ENCODE measurements at places on chromosomes 13 and 19.

- no peak for DNase-seq
These were observed 995.9 kb downstream of the UQCRFS1 start for GRCh38 chr19:28217022-28217421.

DNA sequence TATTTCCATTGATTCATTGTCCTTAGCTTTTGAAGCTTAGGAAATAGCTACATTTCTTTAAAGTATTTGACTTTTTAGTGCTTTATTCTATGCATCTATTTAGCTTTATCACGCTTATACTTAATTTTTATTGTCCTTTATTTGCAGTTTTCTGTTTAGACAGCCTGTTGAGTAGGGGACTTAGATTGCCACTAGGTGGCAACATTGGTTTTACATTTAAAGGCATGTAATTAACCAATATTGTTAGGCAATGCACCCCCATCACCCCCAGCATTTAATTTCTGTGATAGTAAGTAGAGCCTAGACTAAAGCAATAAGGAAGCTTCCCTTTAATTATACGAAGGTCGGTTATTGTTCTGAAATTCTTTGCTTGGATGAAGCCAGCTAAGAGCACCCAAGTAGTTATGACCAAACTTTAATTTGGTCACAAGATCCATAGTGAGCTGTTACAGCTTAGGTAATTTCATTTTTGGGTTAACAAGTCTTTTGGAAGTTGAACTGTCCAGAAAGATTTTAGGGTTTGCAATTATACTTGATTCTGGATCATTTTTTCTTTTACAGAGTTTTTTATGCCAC, 36.5 kb downstream of the B3GLCT start:
- peak; percentile 53 for DNase-seq

DNA sequence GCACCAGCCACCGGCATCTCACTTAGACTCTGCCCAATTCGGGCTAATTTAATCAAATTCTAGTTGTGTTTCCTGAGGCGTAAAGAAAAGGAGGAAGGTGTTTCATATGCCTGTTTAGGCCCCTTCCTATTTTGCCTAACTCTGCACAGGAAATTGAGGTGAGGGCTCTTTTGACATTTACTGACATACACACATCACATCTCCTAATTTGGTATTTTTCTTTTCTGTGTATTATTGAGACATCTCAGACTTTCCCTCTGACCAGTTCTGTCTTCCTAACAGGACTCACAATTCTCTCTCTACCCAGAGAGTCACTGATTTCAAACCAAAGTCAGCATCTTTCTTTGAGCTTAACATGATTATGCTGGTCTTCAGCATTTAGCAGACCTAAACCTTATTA, 7.9 kb downstream of the CEACAM3 start:
- no peak for DNase-seq

DNA sequence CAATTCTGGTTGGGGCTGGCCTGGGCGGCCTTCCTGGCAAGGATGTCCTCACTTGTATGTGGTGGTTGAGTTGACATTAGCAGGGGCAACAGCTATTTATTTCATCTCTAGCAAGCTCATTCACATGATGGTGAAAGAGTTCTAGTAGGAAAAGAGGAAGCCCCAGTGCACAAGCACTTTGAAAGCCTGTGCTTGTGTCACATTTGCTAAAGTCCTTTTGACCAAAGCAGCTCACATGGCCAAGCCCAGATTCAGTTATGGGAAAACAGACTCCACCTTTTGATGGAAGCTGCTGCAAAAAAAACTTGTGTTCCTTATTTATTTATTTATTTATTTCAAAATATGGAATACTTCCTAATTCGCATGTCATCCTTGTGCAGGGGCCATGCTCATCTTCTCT, 17.2 kb downstream of the GTF2F2 start:
- DNase-seq: no peak

GRCh38 chr13:20231839-20232555, at the start of gene GJB6:
Gene GJB6 (minus strand): TSS chr13:20232319. CDS start chr13:20223480, 8,839 bp downstream.
- DNase-seq: no peak

DNA sequence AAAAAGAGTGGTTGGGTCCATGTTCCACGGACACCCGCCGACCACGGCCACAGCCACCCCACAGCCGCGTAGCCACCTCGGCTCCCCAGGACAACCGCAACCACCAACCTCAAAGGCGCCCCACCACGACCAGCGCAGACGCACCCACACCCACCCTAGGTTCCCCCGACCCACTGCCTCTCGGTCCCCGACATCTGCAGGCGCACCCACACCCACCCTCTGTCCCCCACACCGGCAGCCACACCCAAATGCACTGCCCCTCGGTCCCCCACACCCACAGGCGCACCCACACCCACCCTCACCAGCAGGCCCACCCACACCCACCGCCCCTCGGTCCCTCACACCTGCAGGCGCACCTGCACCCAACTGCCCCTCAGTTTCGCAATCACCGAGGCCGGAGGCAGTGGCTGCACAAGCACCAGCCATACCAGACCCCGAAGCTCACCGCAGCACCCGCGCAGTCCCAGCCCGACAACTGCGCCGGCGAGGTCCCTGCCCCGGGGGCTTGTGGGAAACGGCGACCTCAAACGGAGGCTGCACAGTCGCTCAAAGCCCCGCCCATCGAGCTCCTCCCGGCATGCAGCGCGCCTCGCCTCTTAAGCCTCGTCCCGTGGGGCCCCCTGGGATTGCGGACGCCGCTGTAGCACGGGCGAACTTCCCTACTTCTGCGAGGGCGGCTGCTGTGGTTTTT, 18.3 kb downstream of the ZNF77 start:
- no peak for DNase-seq

DNA sequence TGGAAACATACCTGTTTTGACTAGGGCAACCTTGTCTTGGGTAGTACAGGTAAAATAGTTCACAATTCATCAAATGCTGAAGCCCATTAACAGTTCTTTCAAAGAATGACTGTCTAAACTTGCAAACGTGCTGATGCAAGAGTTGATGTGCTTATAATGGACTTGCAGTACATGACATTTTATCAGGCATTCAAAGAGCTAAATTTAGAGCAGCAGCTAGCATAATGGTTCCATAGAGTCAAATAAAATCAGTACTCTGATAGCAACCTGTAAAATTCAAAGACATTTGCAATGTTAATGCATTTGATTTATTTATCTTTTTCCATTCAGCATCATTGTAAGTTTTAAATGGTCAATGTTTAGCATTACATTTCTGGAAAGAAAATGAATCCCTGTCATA, 979.7 kb upstream of the SLC10A2 start:
- no peak for DNase-seq

- DNase-seq: no peak
These were observed 110.3 kb upstream of the VSTM2B start for GRCh38 chr19:29415507-29415906.

- no peak for DNase-seq
These were observed 441.4 kb downstream of the SLITRK5 start for GRCh38 chr13:88112526-88112925.

- DNase-seq: no peak
These were observed 11.5 kb downstream of the UBXN6 start for GRCh38 chr19:4445963-4446703.

GRCh38 chr13:44803390-44803789, 185.9 kb downstream of the NUFIP1 start:
- no peak for DNase-seq

DNA sequence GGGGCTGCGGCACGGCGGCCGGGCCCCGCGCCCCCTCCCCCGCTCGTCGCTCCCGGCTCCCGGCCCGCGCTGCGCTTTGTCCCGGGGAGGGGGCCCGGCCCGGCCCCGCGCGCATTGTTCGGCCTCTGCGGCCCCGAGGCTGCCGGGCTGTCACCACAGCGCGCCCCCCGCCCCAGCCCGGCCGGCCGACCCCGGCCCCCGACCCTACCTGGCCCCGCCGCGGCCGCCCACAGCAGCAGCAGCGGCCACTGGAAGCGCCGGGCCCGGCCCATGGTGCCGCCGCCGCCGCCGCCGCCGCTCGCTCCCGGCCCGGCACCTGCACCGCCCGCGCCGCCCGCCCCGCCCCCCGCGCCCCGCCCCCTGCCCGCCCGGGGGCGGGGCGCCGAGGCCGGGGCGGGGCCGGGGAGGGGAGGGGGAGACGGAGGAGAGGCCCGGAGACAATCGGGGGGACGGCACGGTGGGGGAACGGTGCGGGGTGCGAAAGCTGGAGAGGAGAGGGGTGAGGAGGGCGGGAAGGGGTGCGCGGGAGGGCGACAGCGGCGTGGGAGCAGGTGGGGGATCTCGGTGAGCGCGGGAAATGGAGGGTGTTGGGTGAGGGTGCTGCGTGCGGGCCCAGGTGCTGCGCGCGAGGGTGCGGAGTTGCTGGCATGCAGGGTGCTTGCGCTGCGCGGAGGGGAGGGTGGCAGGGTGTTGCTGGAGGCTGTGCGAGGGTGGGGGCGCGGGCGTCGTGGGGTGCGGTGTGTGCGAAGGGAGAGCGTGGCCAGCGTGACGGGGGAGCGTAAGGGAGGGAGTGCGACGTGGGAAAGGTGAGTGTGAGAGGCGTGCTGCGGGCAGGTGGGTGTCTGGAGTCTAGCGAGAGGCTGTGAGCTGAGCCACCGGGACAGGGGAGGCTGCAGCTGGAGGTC, at the start of gene CADM4:
Gene CADM4, minus strand, starts transcription at position 332 of the 905 bp plus-strand sequence. Its CDS starts 60 bp downstream, at position 272.
- no peak for DNase-seq

- no peak for DNase-seq
These were observed 36.2 kb downstream of the RFX2 start for GRCh38 chr19:6073858-6074708.

- peak; percentile 33 for DNase-seq
These were observed at the start of gene ETV2 for GRCh38 chr19:35641515-35642151. Gene ETV2 (plus strand): TSS chr19:35641745. CDS start chr19:35642461, 716 bp downstream.

DNA sequence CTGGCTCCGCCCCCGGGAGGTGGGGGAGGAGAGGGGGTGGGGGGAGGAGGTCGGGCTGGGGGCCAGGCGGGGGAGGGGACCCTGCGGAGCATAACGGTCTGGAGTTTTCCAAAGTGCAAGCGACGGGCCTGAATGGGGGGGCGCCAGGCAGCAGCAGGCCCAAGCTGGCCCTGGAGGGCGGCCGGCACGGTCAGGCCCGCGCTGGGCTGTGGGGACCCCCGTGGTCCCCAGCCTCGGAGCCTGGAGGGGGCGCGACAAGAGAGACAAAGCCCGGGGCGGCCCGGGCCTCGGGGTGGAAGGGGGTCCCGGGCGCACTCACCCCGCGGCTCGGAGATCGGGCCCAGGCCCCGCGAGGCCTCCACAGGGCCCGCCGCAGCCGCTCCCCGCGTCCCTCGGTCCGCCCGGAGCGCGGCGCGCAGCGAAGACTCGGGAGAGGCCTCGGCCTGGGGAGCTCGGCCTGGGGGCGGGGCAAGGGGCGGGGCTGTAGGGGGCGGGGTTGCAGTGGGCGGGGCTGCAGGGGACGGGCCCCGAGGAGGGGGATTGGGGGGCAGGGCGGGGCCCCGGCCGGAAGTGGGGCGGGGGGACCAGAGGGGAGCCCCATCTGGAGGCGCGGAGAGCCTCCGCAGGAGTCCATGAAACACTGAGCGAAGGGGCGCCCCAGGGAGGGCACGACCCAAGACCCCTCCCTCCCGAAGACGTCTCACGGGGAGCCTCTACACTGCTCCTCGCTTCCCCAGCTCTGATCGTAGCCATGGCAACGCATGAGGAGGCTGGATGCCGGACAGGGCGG, 47.6 kb downstream of the PTPRS start:
- peak; percentile 84 for DNase-seq

DNA sequence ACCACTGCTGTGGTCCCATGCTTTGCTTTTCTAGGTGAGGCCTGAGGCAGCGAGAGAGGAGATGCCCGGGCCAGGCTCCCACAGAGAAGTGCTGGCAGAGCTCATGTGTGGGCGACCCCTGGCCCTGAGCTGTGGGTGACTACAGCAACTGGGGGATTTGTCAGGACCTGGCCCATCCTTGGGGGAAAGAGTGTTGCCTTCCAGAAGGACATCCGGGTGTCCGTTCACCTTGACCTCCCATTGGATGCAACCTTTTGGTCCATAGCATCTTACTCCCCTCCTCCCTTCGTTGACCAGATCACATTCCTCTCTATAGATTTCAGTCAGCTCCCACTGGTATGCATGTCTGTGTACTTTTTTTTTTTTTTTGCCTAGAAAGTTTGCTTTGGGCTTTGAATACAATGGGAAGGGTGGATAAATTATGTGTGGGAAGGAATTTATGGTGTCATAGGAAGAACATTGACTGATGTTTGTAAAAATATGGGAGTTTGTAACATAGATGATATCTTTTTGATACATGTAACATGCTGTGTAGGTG, 84.2 kb upstream of the RNF113B start:
- peak; percentile 42 for DNase-seq

DNA sequence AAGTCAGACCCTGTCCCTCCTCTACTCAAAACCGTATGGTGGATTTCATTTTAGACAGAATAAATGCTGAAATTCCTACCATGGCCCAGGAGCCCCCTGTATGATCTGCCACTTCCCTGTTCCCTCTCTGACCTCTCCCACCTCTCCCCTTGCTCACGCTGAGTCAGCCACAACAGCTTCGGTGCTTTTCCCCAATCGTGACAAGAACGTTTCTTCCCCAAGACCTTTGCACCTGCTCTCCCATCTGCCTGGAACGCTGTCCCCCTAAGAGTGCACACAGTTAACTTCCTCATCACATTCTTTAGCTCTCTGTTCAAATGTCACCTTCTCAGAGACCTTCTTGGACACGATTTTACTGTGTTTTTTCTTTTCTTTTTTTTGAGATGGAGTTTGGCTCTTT, 2.3 kb downstream of the VRK3 start:
- no peak for DNase-seq

DNA sequence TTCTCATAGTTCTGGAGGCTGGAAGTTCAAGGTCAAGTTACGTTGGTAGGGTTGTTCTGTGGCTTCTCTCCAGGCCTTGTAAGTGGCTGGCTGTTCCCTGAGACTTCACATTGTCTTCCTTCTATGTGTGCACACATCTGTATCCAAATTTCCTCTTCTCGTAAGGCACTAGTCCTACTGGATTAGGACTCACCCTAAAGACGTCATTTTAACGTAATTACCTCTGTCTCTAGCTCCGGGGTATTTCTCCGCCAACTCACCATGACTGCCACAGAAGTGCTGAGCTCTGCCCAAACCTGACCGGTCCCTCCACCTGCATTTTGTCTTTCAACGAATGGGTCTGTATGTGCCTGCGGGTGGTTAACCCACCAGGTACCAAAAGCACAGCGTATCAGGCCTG, 8.7 kb upstream of the SYDE1 start:
- DNase-seq: no peak

GRCh38 chr19:374886-375235, 30.3 kb upstream of the MIER2 start:
- no peak for DNase-seq

DNA sequence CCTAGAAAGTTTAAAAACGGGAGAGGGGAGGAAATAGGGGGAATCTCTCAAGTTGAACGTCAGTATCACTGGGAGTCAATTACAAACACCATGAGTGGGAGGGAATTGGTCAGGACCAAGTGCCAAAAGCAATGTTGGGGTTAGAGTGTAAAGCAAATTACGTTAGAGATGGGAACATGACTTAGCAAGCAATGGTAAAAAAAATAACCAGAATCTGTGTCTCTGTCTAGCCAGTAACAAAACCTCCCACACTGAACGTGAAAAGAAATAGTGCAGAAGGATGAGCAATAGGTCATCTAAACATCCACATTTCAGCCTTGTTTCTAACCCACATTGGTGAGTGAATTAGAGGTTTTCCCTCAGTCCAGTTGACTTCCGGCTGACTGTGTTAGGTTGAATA, 242.2 kb downstream of the COG6 start:
- DNase-seq: no peak

Data from fibroblast of skin of scalp (primary cell).